Activated naive CD4-positive, alpha-beta T cell treated with anti-CD3 and anti-CD28 coated beads, Interleukin-2, amount 50 U/mL, for 16 hours (primary cell): ENCODE measurements at places on chromosomes 3 and 15.

GRCh38 chr3:169662132-169662842 lies 1.2 kb downstream of the MECOM start:
- DNase-seq = peak; percentile 37

GRCh38 chr3:97899331-97899730 lies 72.9 kb downstream of the RIOX2 start:
- no peak for DNase-seq

GRCh38 chr15:73233623-73234022 lies 135.1 kb downstream of the HCN4 start:
- no peak for DNase-seq

DNA sequence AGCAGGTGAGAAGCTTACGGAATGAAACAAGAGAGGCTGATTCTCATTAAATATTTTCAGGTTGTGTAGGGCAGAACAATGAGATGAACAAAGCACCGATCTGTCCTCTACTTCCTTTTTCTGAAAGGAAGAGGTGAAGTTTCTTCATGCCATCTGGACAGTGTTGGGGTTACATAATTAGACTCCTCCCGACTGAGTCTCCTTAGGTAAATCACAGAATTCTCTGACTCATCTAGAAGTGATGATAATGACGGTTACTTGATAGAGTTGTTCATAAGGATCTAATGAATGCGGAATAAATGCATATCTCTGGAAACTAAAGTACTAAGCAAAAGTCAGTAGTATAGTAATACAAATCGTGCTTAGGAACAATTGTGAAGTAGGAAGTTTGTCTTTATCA lies 21.2 kb downstream of the CRTC3 start:
- no peak for DNase-seq

DNA sequence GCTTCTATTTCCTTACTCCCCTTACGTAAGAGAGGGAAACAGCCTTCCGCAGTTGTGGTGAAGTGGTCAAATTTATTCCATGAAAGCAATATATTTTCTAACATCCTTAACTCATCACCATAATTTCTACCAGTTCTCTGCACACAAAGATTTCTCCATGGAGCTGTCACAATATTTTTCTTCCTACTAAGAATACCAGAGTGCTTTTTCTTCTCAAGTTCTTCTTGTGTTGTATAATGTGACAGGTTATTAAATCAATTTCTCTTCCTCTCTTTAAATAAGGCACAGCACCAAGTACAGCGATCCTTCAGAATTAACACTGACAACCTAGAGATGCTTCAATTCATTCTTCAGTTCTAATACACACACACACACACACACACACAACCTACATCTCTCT lies 153.0 kb downstream of the CPNE4 start:
- DNase-seq = no peak

DNA sequence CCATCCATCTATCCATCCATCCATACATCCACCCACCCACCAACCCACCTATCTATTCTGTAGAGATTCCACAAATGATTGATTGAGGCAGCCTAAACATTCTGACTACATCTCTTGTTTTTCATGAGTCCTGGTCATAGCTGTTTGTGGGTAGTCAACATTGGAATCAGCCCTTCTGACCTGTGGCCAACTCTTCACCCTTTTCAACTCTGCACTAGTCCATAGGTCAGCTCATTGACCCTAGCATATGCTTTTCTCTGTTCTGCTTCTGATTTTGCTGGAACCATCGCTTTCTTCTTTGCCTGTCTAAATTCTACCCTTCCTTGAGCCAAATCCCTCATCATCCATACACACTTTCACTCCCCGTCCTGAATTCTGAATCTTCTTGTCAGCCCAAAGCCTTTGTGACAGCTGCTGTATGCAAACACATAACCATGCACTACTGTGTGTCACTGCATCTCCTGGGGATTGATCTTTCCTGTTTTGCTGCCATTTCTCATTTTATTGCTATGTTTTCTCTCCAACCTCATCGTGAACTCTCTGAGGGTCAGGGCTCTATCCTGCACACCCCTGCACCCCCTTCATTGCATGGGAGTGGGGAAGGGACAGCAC lies 16.8 kb upstream of the KCTD6 start:
- DNase-seq = no peak

DNA sequence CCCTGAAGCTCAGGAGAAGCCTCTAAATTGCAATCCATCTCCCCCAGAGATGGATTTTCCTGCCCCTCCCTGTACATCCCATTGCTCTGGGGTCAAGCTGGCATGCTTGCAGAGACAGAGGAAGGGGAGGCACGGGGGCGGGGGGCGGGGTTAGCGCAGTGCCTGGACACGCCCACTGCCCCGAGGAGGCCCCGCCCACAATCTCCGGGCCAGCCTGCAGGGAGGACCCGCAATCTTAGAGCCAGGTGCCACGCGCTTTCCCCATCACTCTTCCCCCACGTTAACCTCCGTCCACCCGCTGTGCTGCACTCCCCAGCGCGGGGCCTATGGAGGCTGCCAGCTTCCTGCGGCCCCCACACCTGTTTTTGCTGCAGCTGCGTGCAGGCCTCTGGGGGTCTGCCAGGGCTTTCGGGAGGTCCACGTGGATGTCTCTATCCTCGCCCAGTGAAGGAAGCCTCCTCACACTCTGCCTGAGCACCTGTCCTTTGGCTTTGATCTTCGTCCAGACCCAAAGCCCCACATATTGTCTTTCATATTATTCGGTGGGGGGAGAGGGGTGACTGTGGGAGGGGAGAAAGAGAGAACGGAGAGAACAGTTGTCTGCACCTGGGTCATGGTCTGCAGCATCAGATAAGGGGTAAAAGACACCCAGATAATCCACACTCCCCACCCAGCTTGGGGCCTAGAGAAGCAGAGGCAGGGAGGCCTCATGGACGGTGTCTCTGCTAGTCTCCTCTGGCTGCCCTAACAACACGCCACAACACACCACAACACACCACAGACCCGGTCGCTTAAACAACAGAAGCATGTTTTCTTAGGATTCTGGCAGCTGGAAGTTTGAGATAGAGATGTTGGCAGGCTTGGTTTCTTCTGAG lies 118.0 kb upstream of the MEF2A start:
- no peak for DNase-seq

GRCh38 chr3:70011582-70011981 lies 12.0 kb downstream of the SAMMSON start:
- DNase-seq = no peak

DNA sequence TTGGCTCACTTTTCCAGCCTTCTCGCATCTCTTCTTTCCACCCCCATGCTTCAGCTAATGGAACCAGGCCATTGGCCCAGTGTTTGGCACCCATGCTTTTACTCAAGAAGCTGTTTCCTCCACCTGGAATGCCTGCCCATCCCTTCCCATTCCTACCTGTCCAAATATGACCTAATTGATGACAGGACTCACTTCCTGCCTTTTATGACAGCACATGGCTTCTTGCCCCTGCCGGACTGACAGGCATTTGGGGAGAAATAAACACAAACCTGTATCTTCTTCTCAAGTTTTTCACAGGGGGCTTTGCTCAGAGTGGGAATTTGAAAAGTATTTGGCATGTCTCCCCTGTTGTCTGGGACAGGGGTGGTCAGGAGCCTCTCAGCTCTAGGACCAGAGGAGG lies 120.1 kb downstream of the ABHD5 start:
- no peak for DNase-seq
